ENCODE measurements at places on chromosomes 6 and 20. TPM values are rescaled to one million over a fixed set of nuclear protein-coding genes. Genes with fewer than 3 reads are reported as not detected.

DNA sequence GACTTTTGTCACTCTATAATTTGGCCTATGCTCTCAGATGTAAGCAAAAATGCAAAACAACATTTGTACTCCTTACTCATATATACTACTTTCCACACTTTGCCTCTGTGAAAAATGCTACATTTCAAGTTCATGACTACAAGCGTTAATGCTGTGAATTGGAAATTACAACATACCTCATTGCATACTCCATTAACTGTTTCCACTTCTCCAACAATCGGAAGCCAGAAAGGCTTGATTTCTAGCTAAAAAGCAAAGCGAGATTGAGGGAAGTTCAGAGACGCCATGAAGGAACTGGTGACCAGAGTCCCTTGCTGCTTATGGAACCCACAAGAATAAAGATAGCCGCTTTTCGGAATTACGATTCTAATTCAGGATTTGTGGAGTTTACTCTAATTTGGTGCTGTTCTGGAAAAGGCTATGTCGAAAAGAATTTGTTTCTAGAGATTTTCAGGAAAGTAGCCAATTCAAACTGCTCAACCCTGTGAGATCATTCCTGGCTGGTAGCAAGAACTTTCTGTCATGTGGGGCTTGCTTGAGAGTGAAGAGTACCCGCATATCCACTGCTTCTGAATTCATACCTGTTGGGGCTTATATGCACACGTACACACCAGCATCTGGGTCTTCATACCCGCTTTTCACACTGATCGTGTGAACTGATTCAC is 98.0 kb upstream of the CITED2 start:
- DNase-seq: peak; percentile 58

- DNase-seq: peak; percentile 54
Measured at GRCh38 chr6:113015249-113015648, 668.1 kb downstream of the RFPL4B start.

GRCh38 chr20:51338692-51339440 is 203.7 kb downstream of the NFATC2 start:
- no peak for DNase-seq

DNA sequence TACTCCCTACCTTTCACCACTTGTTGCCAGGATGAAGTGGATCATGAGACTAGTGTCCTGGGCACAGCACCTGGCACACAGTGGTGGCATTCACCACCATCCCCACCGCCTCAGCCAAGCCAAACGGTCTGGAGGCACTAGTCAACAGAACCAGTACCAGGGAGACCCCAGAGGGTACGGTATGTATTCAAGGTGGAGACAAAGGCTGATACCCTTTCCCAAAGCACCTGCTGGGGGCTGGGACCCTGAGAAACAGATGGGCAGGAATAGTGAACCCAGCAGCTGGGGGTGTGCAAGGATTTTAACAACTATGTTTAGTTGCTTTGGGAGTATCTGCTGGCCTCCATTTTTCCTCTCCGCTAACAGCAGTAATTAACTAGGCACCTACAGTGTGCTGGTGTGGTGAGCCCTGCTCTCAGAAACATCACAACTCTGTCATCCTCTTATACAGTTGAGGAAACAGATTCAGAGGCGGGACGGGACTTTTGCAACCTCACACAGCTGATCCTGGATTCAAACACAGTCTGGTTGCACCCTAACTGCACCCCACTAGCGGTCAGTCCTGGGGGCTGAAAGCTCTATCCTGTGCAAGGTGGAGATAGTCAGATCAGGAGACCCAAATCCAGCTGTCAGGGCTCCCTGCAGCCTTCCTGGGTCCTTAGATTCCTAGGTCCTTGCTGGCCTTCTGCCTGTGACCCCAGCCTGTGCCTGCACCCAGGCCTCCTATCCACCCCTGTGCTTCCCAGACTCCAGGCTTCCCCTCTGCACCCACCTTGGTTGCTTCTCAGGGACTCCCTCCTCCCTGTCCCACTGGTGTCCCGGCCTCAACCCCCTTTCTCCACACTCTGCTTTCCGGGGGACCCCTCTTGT is 1.2 kb downstream of the SNTA1 start:
- no peak for DNase-seq

DNA sequence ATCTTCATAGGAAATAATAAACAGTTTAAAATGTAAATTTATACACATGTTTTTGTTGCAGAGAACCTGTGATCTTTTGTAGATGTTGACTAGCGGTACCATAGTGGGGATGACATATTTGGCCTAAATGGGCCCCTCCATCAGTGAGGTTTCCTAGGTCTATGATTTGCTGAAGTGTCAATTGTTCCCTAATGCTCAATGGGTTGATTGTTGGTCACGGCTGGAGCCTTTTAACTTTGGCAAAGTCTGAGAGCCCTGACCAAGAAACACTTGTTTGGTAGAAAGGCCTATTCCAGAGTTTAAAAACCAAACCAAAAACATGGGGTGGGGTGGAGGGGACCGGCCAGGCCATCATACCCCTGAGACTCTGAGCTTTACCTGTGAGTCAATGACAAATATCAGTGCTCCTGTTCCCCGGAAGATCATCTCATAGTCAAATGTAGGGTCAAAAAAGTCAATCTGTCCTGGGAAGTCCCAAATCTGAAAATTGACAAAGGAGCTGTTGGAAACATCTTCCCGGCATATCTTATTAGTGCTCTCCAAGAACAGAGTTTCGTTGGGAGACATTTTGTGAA is 25.1 kb downstream of the RRAGD start:
- DNase-seq: no peak

DNA sequence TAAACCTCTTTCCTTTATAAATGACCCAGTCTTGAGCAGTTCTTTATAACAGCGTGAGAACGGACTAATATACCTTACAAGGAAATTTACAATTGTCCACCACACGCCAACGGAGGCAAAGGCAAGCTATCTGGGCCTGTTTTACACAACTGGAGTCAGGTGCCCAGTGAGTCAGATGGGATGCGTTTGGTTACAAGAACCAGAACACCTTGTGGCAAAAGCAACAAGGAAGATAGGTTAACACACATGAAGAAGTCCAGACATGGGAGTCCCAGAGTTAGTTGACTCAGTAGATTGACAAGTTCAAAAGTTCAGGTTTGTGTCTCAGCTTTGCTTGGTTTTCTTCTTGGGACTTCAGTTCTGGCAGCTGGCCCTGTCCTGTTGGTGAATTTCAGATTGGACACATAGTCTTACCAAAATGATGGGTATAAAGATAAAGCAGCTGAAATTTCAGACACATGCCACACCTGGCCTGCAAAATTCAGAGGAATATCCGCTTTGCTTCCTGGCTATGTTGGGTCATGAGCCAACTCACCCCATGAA is 97.9 kb downstream of the PXDC1 start:
- no peak for DNase-seq

DNA sequence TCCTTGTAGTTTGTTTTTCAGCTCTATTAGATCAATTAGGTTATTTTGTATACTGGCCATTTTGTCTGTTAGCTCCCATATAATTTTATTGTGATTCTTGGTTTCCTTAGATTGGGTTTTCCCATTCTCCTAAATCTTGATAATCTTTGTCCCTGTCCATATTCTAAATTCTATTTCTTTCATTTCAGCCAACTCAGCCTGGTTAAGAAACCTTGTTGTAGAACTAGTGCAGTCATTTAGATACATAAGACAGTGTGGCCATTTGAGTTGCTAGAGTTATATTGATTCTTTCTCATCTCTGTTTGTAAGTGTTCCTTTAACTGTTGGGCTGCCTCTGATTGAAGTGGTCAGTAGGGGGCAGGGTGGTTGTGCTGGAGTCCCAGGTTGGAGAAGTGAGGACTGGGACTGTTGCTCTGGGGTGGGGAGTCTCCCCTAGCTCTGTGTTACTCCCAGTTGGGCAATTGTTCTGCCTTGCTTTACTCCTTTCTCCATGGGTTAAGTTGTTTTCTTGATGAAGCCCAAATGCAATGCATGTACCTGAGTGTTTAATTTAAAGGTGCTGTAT is 98.8 kb upstream of the NRN1 start:
- DNase-seq: no peak

DNA sequence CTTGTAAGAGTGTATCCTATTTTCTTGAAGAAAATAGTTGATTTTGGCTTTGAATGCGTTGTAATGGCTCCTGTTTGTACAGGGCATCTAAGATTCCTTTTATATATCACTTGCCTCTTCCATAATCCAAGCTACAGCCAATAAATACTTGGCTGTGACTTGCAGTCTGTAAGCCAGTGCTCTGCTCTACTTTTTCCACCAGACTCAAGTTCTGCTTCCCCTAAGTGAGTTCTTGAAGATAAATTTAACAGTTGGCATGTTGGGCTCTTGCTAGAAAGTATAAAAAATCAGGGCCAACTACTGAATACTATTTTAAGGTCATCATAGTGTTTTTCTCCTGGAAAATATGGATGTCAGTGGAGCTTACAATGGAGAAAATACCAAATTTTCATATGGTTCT is 36.5 kb upstream of the SCGN start:
- no peak for DNase-seq

DNA sequence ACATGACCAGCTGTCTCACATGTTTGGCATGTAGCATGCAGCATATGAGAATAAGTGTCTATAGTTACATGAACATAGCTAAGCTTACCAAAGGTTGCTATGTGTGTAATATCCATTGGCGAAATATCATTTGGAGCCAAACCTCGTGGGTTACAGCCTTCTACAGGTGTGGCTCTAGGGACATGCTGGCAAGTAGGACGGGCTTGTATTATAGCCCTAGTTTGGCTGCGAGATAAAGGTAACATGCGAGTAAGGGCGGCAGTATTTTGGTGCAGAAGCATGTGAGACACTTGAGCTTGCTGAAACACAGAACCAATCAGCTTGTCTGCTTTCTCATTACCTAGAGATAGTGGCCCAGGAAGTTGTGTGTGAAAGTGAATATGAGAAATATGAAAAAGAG is 6.5 kb upstream of the ABHD12 start:
- no peak for DNase-seq

DNA sequence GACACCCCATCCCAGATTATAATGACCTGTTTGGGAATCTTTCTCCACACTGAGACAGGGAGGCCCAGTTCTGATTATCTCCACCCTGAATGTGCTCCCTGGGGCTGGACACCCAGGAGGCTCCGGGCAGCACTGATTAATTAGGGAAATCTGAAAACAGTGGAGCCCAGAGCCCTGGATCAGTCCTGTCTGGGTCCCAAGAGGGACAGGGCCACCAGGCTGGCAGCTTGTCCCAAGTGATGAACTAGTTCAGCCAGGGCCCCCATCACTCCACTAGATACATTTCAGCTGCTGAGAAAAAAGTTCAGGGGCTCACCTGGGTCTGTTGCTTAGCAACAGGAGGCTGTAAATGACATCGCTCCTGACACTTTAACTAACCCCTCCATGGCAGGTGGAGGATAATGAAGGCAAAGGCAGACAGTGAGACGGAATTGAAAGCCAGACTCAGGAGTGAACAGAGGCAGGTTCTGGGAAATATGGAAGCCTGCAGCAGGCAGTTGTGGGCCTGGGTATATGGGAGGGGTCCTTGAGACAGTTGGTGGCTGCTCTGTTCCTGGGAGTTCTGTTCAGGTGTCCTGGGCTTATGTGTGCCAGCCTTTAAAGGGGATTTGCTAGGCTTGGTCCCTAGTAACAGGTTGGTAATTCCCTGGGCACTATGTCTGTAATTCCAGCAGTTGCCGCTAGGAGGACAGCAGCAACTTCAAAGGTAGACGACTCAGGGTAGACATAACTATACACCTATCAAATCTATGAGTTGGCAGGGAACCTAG is 78.3 kb upstream of the CTNNBL1 start:
- peak; percentile 48 for DNase-seq

DNA sequence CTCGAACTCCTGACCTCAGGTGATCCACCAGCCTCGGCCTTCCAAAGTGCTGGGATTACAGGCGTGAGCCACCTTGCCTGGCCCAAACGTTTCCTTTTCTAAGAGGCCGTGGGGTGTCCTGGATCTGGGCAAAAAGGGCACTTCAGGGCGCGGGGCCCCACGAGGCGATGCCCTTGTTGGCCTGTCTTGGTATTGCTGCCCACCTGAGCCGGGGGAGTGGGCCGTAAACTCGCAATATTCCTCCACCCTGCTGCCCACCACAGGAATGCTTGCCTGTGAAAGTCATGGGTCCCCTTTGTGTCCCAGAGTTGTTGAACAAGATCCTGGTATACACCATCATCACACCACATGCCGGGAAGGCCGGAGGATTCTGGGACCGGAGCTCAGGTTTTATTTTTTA is 49.0 kb downstream of the SSR1 start:
- DNase-seq: peak; percentile 18

GRCh38 chr6:107576852-107577251 is 86.9 kb downstream of the SOBP start:
- DNase-seq: no peak

DNA sequence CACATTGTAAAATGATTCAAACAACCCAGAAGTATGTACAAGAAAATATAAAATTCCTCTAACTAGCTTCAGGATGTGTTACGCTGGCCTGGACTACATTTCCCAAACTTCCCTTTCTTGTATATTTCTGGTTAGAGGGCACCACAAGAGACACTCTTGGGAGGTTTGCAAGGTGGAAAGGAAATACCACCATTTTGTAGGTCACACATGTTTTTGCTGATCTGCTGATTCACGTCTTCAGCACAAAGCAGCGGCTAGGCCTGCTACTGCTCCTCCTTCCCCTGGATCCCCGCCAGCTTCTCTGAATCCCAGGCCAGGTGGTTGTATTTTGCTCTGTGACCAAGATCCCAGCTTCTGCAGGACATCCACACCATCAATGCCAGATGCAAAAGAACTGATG is 104.2 kb downstream of the AGPAT4 start:
- peak; percentile 40 for DNase-seq

DNA sequence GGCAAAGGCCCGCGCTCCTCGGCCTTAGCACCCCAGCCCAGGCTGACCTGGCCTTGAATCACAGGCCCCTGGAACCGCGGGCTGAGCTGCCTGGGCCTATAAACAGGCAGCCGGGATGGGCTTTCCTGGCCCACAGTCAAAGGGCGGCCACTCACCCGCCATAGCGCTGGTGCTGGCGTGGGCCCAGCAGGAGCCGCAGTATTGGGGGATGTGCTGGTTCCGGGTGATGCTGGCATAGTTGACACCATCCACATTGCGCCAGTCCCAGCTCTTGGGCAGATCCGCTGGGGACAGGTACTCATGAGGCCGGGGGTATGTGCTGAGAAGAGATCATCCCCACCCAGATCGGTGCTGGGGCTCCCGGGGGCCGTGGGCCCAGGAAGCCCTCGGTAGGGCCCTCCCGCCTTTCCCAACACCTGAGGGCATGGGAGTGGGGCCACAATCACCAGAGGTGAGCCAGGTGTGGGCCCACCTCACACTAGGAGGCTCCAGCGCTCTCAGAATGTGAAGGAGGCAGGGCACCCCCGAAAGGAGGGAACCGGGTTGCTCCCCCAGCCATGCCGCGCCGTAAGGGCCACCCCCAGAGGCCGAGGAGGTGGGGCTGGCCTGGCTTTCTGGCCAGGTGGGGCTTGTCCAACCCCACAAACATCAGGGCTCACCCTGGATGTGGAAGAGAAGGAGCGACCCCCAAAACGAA is 739 bp downstream of the CTSZ start:
- DNase-seq: no peak

The ZKSCAN3 gene
- 4.6 TPM for total RNA-seq

The PRRT1 gene
- total RNA-seq: not detected

The GLP1R gene
- not detected for total RNA-seq

The SLC22A23 gene
- total RNA-seq: 19.6 TPM

The MUCL3 gene
- total RNA-seq: 70.3 TPM

The ATP5F1E gene
- total RNA-seq: 101 TPM

The PSORS1C2 gene
- total RNA-seq: not detected

The EGFL8 gene
- 10.1 TPM for total RNA-seq

The RIPOR2 gene
- total RNA-seq: 9.4 TPM

The KCTD20 gene
- 50.9 TPM for total RNA-seq

The OTOR gene
- not detected for total RNA-seq

The MOXD1 gene
- total RNA-seq: 2.2 TPM

The CAP2 gene
- 43.3 TPM for total RNA-seq

The NKX2-2 gene
- total RNA-seq: 0.29 TPM

The FAM83D gene
- total RNA-seq: 32.7 TPM

Data from stomach (tissue), 19 donors.